IMR-90 (cell line): ENCODE measurements at places on chromosomes 3 and 15. TPM values are rescaled to one million over a fixed set of nuclear protein-coding genes. Genes with fewer than 3 reads are reported as not detected.

- no peaks in the 10 kb centered on the region for H3K27me3 ChIP-seq
- H3K4me1 ChIP-seq, result no peaks in the 10 kb centered on the region
- DNase-seq, result no peak
- H3K4me3 ChIP-seq, result no peak overlapping the region
- H3K36me3 ChIP-seq, result no peaks in the 10 kb centered on the region
These were observed 58.2 kb downstream of the QTRT2 start for GRCh38 chr3:114114719-114115118.

CCR8 gene
- not detected in 2 replicates for total RNA-seq

GRCh38 chr15:96354731-96355567 lies 24.4 kb downstream of the NR2F2 start:
- H3K4me3 ChIP-seq, result peak overlapping the region; percentile 71
- DNase-seq, result peak; percentile 90
- H3K4me1 ChIP-seq, result peaks cover 13% of the 10 kb centered on the region; the same call in 1 of the 2 replicates
- no peaks in the 10 kb centered on the region for H3K27me3 ChIP-seq
- H3K36me3 ChIP-seq, result peaks cover 7% of the 10 kb centered on the region; the same call in 1 of the 2 replicates

SAMD7 gene
- not detected in 2 replicates for total RNA-seq

BSN gene
- total RNA-seq, result under 0.01 TPM in 2 replicates

DNA sequence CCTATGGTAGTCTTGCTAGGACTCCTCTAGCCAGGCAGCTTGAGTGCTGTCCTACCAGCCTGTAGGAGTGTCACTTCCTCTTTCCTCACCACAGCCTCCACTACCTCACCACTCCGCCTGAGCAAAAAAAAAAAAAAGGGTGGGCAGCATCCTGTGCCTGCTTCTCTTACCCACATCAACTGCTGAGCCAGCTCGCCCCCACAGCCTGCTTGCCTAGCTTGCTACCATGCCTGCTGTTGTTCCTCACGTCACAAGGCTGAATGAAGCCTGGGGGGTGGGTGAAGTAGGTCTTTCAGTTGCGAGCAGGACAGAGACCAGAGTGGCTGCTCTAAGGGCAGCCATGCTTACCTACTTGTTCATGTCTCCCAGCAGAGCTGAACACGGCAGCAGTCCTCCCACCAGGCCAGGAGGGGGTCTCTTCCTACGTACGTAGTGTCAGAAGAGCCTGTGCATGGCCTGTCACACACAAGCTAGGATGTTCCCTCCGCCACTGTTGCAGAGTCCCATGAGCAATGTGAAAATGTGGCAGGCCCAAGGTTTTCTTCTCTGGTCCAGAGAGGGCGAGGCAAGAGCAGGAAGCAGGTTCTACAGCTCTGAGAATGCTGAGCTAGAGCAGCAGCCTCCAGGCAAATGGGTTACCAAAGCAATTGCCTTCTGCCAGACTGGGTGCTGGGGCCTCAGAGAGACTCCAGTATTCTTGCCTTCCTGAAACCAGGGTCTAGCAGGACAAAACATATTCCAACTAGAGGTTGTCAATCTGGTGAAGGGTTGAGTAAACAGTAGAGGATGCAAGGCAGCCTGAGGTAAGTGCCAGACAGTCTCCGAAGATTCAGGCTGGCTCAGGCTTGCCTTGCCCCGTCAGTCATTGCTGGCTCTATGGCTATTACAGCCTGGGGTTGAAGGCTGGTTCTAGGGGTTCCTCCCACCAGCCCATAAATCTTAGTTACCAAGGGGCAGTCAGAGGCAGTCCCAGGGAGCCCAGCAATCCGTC lies 8.1 kb downstream of the PPM1M start:
- H3K27me3 ChIP-seq, result no peaks in the 10 kb centered on the region
- no peak for DNase-seq
- peaks cover 68% of the 10 kb centered on the region for H3K36me3 ChIP-seq
- 0 out of 2 replicates have a peak, but pooled peaks cover 2% of the 10 kb centered on the region for H3K4me1 ChIP-seq
- no peak overlapping the region for H3K4me3 ChIP-seq
- no peak overlapping the region for H3K27ac ChIP-seq

- peaks cover 25% of the 10 kb centered on the region for H3K27me3 ChIP-seq
- no peak overlapping the region for H3K27ac ChIP-seq
- DNase-seq, result no peak
- no peak overlapping the region for H3K4me3 ChIP-seq
- no peaks in the 10 kb centered on the region for H3K36me3 ChIP-seq
- H3K4me1 ChIP-seq, result no peaks in the 10 kb centered on the region
These were observed 4.7 kb downstream of the KY start for GRCh38 chr3:134646086-134646485.

P2RY12 gene
- not detected in 2 replicates for total RNA-seq

C15orf62 gene
- under 0.01 TPM in 1 of 2 replicates, not detected in the other for total RNA-seq

DNA sequence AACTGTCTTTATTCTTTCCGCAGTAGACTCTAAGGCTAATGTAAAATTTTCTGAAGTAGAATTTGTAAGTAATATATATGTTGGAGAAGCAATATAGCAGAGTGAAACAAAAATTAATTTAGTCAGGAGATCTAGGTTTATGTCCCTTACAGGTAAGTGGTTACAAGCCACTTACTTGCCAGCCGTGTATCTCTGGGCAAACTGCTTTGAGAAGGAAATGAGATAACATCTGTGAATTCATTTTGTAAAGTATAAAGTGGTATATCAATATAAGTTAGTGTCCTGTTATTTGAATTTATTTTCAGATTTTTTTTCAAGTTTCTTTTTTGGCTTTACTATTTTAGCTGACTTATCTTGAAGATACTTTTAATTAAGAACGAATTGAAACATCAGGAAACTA lies 5.5 kb downstream of the DAZL start:
- DNase-seq, result no peak
- H3K4me3 ChIP-seq, result no peak overlapping the region
- H3K27me3 ChIP-seq, result peaks cover 3% of the 10 kb centered on the region
- no peak overlapping the region for H3K27ac ChIP-seq
- no peaks in the 10 kb centered on the region for H3K36me3 ChIP-seq
- no peaks in the 10 kb centered on the region for H3K4me1 ChIP-seq

OR5H14 gene
- total RNA-seq, result not detected in 2 replicates

DNA sequence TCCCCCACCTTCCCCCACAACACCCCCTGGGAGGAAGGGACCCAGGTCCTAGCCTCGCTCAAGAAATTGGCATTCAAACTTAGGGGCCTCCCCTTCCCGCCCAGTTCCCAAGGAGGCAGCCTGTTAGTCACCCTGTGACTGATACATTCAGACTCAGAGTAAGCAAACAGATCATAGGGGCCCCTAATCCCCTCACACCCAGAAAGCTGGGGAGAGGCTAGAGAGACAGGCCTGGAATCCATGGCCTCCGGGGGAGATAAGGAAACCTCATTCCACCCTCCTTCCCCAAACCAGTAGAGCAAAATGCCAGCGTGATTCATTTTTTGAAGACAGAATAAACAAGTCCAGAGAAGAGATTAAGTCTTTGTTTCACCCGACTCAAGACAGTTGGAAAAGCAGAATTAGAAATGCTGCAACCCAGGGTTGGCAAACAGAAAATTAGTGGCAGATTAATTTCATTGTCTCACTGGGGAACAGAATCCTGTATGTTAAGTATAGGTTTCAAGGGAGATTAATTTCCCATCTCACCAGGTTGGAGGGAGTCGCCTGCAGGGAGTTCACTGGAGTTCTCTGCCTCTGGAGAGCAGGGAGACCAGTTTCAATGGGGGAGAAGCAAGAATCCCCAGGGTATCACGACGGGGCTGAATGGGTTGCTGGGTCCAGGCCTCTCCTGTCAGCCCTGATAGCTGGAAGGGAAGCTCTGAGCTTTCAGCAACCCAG lies 268.3 kb downstream of the UACA start:
- peaks cover 9% of the 10 kb centered on the region for H3K27me3 ChIP-seq
- peak; percentile 96 for DNase-seq
- no peak overlapping the region for H3K4me3 ChIP-seq

- peak overlapping the region; percentile 97 for H3K4me3 ChIP-seq
- peaks cover 16% of the 10 kb centered on the region for H3K36me3 ChIP-seq
- H3K27me3 ChIP-seq, result no peaks in the 10 kb centered on the region
- H3K27ac ChIP-seq, result peak overlapping the region; percentile 68
- DNase-seq, result peak; percentile 47
These were observed 401 bp downstream of the ZSCAN29 start for GRCh38 chr15:43370310-43370974.

GRCh38 chr3:157605356-157605755 lies 102.1 kb upstream of the VEPH1 start:
- H3K36me3 ChIP-seq, result no peaks in the 10 kb centered on the region
- peaks cover 2% of the 10 kb centered on the region; the same call in 1 of the 2 replicates for H3K27me3 ChIP-seq
- DNase-seq, result no peak
- H3K4me1 ChIP-seq, result no peaks in the 10 kb centered on the region

DNA sequence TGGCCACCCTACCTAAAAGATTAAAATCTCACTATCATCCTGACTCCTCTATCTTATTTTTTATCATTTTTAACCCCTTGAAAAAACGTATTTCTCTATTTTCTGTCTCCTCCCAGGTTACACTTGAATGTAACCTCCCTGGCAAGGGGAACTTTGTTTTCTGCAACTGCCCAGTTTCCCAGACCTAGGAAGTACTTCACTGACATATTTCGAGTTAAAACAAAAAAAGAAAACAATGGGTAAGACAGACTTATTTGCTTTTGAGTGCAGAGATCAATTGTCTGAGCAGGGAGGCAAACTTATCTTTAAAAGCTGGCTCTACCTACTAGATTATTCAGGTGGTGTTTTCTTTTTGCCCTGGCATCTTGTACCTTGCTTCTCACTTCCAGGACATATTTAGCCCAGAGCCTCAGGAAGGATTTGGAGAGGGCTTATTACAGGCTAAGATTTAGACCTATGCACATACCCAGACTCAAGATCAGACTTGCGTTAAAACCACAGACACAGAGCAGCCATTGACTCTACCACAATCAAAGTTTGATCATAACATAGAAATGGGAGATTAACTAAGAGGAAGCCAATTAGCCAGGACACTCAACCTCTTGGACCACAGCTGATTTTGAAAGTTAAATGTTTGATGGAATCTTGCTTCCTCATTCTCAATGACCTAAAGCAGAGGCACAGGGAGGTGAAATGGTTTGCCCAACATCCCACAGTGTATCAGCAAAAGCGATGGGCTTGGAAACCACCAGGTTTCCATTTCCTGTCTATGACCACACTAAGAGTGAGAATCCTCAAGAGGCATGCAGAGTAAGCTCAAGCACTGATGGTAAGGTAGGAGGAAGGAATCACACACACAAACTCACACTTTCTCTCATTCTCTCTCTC lies 169.5 kb upstream of the THBS1 start:
- no peak overlapping the region for H3K27ac ChIP-seq
- H3K36me3 ChIP-seq, result no peaks in the 10 kb centered on the region
- no peak overlapping the region for H3K4me3 ChIP-seq
- no peak for DNase-seq

OPA1 gene
- 73.7 and 95.5 TPM in 2 replicates for total RNA-seq

ACVR2B gene
- 1.3 and 1.4 TPM in 2 replicates for total RNA-seq

GRCh38 chr3:43765521-43765971 lies 74.8 kb downstream of the ABHD5 start:
- H3K27me3 ChIP-seq, result no peaks in the 10 kb centered on the region
- DNase-seq, result peak; percentile 69
- H3K36me3 ChIP-seq, result no peaks in the 10 kb centered on the region
- H3K4me3 ChIP-seq, result no peak overlapping the region
- peaks cover 32% of the 10 kb centered on the region for H3K4me1 ChIP-seq

OXTR gene
- total RNA-seq, result 56.1 and 76.9 TPM in 2 replicates

- DNase-seq, result peak; percentile 97
- H3K27me3 ChIP-seq, result no peaks in the 10 kb centered on the region
- peak overlapping the region; percentile 87; the same call in 1 of the 2 replicates for H3K27ac ChIP-seq
- H3K36me3 ChIP-seq, result no peaks in the 10 kb centered on the region
- H3K4me1 ChIP-seq, result peaks cover 2% of the 10 kb centered on the region; the same call in 1 of the 2 replicates
- H3K4me3 ChIP-seq, result no peak overlapping the region
These were observed 7.4 kb upstream of the FGF7 start for GRCh38 chr15:49415638-49416037.

DNA sequence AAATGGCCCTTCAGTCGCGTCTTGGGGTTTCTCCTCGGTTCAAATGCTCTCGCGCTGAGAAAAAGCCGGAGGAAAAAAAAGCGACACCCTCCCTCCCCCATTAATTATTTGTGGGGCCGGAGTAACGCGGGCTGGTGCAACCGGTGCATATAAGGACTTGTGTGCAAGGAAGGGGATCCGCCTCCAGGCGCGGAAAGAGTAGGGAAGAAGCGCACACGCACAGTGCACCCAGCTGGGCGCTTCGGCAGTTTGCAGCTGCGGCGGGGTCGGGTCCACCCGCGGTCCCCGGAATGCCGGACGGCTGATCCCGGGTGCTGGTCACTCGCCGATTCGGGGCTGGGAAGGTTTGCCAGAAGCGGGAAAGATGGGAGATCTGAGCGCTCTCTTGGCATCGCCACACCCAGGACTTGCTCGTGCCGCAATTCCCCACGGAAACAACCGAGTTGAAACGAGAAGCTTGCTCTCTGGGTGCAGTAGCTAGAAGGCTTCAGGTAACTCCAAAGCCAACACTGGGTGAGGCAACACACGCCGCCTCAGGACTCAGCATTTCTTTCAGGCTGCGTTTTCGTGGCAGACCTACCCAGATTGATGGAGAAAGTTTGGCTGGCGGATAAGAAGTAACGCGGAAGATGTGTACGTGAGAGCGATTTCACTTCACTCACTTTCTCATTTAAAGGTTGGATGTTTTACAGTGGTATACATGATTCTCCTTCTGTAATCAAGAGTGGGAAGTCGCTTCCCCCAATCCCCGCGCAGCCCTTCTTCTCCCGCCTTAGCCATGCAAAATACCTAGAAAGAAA lies 720 bp upstream of the TNIK start:
- H3K27ac ChIP-seq, result peak overlapping the region; percentile 56
- H3K4me3 ChIP-seq, result peak overlapping the region; percentile 86
- DNase-seq, result peak; percentile 70
- H3K4me1 ChIP-seq, result peaks cover 3% of the 10 kb centered on the region

GRCh38 chr3:168885028-168885427 lies 778.5 kb downstream of the MECOM start:
- H3K36me3 ChIP-seq, result no peaks in the 10 kb centered on the region
- no peak overlapping the region for H3K27ac ChIP-seq
- no peak overlapping the region for H3K4me3 ChIP-seq
- H3K4me1 ChIP-seq, result no peaks in the 10 kb centered on the region; the same call in 1 of the 2 replicates
